GF-D8 (cell line): ENCODE measurements at places on chromosomes 7 and 10.

DNA sequence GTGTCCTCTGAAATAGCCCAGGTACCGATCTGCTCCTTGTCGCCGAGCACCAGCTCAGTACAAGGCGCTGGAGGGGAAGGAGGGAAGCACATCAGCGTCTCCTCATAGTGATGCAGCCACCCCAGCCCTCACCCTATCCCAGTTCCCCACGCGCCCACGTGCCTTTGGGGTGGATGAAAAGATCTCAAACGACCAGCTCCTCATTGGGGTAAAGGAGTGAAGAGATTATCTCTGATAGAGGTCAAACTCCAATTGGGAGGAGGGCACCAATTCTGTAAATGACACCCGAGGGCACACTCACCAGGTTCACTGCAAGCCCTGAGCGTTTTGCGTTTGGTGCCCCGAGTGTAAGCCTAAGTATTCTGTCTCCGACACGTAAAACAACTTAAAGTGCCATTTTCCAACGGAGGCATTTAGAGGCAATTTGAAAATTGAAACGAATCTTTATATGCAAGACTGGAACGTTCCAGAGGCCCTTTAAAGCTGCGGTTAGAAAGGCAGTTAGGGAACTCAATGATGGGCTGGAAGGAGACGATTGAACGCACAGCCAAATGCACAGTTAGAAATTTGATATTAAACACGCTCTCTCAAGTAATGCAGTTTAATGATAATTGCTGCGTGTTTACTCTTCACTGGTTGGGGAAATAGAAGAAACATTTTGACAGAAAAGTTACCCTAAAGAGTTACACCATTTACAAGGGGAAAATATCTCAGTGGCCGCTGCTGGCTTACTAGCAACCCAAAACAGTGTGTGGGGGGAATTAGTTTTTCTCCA is 8.9 kb upstream of the EMX2 start:
- DNase-seq: no peak

GRCh38 chr7:157875230-157876179 is 538.7 kb downstream of the DNAJB6 start:
- DNase-seq: peak; percentile 11

DNA sequence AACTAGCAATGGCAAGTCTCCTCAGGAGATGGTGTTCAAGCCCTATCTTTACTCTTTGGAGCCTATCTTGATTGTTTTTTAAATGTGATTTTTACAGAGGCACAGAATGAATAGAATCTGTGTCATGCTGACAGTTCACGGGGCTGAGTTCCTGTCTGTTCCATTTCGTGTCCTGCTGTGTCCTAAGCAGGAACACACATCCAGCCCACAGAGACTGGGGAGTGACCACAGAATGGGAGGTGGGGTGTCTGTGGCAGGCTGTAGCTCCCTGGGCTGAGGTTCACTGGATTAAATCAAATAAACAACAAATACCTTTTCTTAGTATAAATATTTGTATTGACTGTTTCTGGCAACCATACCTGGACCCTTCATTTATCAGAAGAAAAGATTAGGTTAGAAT is 73.4 kb upstream of the CARD11 start:
- no peak for DNase-seq

GRCh38 chr7:80787721-80788120 is 131.1 kb downstream of the SEMA3C start:
- DNase-seq: no peak

DNA sequence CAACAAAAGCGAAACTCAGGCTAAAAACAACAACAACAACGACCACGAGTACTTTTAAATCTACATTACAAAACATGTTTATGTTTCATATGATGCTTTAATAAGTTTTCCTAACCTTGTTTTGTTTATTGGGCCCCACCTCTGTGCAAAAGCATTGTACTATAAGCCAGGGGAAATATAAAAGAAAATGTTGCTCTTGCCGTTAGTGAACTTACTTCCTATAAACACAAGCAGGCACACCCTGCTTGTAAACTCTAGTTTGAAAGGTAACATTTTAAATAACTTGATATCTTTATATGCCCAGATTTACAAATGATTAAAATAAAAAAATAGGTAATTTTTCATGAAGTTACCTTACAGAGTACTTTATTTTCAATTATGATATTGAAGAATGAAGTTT is 19.2 kb upstream of the EPC1 start:
- DNase-seq: no peak

- DNase-seq: no peak
These were observed 757 bp downstream of the ANKIB1 start for GRCh38 chr7:92246360-92247101.

- DNase-seq: no peak
These were observed 16.5 kb downstream of the MGMT start for GRCh38 chr10:129483430-129484010.

- no peak for DNase-seq
These were observed 89.2 kb downstream of the MACC1 start for GRCh38 chr7:20128001-20128400.

GRCh38 chr10:83083831-83084230 is 1055.5 kb upstream of the GHITM start:
- no peak for DNase-seq

DNA sequence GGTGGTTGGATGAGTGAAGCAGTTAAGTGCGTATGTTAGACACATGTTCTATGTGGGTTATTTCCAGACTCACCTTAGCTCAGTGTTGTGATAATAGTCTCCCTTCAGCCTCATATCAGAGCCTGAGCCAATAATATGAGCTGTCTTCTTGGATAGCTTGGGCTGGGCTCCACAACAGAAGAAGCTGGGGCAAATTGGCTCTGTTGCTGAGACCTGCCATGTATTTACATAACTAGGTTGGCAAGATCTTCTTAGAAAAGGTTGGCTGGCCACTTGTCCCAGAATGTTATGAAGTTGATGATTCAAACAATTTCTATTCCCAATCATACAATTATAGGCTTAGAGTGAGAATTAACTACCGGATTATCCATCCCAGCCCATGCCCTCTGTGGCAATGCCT is 35.7 kb upstream of the CREB5 start:
- no peak for DNase-seq

- DNase-seq: no peak
These were observed 9.4 kb downstream of the STRIP2 start for GRCh38 chr7:129443612-129444011.

- DNase-seq: no peak
These were observed 189.8 kb upstream of the SH2B2 start for GRCh38 chr7:102096706-102097427.

- DNase-seq: peak; percentile 95
These were observed 19.7 kb upstream of the CCSER2 start for GRCh38 chr10:84308481-84309304.

GRCh38 chr10:128054163-128054970 is 71.9 kb downstream of the MKI67 start:
- DNase-seq: no peak

DNA sequence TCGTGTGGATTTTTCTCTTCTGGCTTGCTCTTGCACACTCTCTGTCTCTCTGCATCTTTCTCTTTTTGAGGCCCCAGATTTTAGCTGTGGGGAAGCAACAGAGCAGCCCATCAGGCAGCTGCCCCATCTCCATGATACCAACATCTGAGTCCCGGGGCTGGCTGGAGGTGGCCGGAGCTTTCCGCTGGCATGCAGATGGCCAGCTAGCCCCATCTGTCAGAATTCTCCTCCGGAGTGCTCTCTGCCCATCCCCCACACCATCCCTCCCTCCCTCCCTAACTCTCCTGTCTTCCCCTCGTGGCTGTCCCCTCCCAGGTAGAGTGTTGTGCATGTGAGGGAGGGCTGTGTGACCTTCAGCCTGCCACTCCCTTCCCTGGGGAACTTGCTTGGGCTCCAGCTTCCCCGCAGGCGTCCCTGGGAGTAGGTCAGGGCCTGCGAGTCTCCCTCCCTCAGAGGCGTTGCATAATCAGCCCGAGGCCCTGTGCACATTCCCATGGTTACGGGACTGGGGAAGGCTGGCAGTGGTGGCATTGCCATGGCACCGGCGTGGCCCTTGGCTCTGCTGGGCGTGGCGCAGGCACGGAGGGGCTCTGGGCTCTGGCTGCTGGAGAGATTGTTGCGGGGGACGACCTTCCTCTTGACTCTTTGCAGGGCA is 24.7 kb downstream of the GHRHR start:
- DNase-seq: no peak

DNA sequence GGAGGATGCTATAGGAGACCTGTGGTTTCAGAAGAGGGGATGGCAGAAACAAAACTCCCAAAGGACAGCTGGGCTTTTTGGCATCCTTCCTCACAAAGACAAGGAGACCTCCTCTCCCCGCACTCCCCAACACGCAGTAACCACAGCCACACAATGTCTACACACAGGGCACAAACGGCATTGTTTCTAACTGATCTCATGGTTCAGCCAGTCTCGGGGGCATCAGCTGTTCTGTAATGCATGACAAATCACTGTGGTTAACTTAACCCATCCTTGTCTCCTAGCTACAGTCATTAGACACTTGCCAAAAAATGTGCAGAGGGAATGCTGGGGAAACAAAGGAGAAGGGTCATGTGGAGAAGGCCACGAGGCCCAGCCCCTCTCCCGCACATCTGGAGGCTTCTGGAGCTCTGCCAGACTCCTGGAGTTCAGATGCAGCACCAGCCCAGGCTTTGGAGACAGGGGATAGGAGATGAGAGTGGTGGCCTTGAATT is 7.6 kb upstream of the ADAMTS14 start:
- no peak for DNase-seq

- DNase-seq: no peak
These were observed 12.8 kb upstream of the ARID5B start for GRCh38 chr10:61888744-61889143.

DNA sequence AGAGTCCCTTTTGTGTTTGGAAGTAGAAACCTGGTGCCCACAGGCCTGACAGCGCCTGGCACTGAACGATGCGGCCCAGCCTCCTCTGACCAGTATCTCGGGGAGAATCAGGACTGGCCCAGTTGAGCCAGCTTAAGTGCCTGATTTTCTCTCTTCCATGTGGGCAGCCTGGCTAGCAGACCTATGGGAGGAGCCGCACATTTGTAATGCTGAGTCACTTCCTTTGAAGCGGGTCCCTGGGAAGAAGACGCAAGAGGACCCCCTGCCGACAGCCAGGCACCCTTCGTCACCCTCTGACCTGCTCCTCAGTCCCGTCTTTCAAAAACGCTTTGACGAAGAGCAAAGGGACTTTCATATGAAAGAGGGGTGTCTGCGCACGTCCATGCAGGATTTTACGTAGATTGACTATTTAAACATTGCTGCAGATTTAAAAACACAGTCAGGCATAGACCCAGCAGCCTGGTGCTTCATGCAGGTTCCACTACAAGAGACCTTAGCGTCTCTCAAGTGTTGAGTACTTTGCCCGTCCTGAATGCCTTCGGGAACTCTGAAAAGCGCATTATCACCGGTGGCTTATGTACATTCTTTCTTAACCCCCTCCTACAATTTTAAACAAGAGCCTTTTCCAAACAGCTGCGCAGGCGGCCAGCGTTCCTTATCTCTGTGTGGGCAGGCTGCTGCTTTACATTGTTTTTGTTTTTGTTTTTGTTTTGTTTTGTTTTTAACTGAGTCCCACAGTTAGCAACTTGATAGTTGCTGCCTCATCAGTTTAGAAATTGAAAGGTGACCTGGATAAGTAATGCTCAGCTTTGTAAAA is 36.5 kb upstream of the AP5Z1 start:
- DNase-seq: peak; percentile 70

DNA sequence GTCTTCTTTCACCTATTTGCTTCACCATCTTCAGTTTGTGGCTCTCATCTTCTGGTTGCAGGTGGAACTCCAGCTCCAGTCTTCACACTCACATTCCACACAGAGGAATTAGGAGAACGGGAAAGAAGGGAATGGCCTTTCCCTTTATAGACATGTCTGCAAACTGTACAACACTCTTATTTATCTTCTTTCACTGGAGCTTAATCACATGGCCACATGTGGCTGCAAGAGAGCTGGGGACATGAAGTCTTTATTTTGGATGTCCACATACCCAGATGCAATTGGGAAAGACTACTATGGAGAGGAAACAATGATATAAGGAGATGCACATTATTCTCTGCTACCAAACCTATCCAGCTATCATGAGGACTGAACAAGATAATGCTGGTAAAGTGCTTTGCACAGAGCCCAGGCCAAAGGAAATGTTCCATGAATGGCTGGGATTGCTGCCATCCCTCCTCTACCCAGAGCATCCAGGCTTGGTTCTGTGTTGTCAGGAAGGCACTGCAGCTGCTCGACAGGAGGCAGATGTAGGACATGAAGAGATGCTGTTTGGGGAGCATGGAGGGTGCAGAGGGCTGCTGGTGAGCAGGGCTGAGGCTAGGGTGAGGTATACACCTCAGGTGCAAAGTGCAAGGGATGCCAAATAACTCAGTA is 183.8 kb upstream of the TBX20 start:
- DNase-seq: no peak

GRCh38 chr10:91127341-91128082 is 93.0 kb upstream of the PCGF5 start:
- DNase-seq: no peak
